ENCODE measurements at places on chromosomes 7 and 10.

DNA sequence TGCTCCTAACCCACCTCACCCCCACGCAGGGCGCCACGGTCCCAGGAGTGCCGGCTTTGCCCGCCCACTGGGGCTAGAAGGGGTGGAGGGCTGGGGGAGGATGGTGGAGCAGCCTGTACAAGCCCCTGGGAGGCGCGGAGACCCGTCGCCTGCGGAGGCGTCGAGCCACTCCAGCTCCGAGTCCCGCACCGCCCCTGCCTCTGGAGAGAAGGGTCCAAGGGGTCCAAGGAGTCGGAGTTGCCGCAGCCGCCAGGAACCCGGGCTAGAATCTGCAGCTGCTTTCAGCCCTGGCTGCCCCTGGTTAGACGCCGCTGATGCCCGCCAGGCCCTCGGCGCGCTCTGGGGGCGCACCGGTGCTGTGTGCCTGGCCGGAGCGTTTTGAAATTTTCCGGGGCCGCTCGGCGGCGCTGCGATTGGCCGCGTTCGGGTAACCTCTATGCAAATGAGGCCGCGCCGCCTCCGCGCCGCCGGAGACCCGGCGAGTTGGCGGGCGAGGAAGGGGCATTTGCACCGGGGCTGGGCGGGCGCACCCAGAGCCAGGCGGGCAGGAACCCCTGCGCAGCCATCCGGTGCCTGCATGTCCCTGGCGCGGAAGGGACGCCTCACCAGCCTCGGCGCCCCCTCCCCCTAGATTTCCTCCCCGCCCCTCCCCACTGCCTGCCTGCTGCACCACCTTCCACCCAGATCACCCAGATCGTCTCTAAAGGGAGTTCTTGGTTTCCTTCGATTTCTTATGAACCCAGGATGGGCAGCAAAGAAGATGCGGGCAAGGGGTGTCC lies at the start of gene HMX2:
Gene HMX2, plus strand, starts transcription at position 502 of the 779 bp plus-strand sequence. Its CDS starts 243 bp downstream, at position 745.
- DNase-seq = no peak

- no peak for DNase-seq
These were observed 26.8 kb upstream of the CALCR start for GRCh38 chr7:93601363-93601762.

- DNase-seq = no peak
These were observed 62.0 kb downstream of the PHF14 start for GRCh38 chr7:11035661-11036060.

GRCh38 chr10:306007-306674 lies 170.9 kb downstream of the ZMYND11 start:
- no peak for DNase-seq

GRCh38 chr7:113801751-113802150 lies 117.1 kb downstream of the PPP1R3A start:
- DNase-seq = no peak

GRCh38 chr7:29319719-29320521 lies 125.3 kb downstream of the CHN2 start:
- no peak for DNase-seq

DNA sequence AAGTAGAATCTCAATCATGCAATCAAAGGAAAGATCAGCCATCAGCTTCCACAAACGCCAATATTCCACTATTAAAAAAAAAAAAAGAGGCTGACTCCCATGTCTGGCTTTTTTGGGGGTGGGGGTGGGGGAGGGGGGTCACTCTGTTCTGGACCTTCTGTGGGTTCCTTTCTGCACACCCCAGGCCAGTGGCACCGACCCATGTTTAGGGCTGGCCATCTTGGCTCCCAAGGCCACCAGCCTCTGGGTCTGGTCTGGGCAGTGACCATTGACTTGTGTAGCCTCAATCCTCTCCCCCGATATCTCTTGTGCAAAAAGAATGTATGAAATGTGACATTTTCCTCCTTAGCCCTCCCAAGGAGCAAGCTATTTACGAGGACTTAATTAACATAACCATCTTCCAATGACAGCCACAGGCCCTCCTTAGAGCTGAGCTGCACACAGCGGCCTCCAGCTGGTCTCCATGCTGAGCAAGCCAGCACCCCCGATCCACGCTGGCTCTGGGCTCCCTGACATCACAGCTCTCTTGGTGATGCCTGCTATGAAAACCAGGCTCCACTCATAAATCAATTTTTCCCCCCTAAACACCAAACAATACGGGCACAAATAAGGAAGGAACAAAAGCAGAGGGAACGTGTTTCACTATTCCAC lies 100.1 kb downstream of the ZRANB1 start:
- DNase-seq = no peak

DNA sequence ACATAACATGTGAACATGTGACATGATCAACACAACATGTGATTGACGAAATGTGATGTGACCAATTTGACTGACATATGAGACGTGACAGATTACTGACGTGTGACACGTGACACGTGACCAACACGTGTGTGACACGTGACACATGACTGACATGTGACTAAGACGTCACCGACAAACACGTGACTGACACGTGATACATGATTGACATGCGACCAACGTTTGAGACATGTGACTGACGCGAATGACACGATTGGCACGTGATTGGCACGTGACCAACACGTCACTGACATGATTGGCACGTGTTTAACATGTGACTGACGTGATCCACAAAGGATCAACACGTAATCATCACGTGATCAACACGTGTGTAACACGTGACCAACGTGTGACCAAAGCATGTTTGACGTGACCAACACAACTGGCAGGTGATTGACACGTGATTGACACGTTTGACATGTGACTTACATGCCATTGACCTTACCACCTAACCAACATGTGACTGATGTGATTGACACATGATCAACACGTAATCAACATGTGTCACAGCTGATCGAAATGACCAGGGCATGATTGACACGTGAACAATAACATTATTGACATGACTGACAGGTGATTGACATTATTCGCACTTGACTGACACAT lies 23.7 kb downstream of the CRPPA start:
- DNase-seq = no peak

- no peak for DNase-seq
These were observed 65.3 kb downstream of the MYOF start for GRCh38 chr10:93416824-93417223.

DNA sequence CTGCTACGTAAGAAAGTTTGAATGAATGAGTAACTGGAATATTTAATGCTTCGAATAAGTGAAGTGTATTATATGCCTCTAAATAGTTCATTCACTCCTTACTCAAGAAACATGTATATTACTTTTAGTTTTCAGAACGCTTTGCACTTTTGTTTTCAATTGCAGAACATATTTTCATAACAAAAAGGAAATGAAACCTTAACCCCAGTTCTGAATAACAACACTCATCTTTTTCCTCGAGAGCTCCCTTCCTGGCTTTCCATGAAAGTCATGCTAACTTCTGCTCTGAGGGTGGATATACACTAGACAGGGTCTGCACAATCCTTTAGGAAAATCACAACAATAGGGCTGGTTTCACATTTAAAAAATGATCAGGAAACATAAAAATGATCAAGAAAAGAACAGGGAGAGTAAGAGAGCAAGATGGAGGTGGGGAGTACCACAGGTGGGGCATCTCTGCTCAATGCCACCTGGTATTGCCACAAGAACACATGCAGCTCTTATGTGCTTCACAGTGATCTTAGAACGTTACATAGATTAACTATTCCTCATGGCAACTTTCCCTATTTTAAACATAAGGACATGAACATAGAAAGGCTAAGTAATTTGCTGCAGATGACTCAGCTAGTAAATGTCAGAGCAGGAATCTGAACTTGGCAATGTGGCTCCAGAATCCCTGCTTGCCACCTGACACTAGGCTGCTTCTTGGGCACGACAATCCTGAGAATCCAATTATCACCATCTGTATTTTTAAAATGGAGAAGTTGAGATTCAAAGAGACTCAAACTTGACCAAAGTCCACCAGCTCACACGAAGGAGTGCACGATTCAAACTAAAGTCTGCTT lies 219.5 kb upstream of the AOAH start:
- DNase-seq = no peak
